Heart right ventricle (tissue), 16 donors: ENCODE measurements at places on chromosomes 1 and 21. TPM values are rescaled to one million over a fixed set of nuclear protein-coding genes. Genes with fewer than 3 reads are reported as not detected.

HES4 gene
- polyA plus RNA-seq = 49.8 TPM

GORAB gene
- 6.9 TPM for polyA plus RNA-seq

DNA sequence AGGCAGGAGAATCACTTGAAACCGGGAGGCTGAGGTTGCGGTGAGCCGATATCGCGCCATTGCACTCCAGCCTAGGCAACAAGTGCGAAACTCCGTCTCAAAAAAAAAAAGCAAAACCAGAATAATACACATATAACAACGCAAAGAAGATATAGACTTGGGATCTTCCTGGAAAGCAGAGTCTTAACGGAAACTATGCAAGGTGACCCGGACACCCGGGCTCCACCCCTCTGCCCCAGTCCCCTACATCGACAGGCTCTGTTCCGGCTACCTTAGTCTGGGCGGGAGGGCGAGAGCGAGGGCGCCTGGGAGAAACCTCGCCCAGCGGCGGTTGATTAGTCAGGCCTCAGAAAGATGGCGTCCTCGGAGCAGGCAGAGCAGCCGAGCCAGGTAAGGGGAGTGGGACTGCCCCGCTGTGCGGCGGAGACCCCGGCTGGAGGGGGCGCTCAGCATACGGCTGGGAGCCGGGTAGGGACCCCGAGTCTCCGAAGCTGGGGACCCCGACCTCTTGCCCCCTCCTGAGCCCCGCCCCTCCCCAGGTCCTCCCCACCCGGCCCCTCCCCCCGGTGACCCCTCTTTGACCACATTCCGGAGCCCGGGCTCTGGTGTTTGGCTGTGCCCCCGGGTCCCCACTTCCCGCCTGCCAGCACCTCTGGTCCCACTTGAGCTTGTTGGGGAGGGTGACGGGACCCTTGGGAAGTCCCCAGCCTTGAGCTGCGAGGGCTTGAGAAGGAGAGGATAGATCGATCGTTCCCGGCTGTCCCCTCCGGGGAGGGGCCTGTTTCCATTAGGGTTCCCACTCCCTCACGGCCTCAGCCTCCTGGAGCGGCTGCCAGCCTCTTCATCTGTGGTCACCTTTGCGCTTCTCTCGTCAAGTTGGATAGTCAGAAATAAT is at the start of gene PEX14:
Gene PEX14 (plus strand): TSS at position 338 of the 895 bp plus-strand sequence. CDS start 17 bp downstream, at position 355.
- DNase-seq = peak; percentile 87

DNA sequence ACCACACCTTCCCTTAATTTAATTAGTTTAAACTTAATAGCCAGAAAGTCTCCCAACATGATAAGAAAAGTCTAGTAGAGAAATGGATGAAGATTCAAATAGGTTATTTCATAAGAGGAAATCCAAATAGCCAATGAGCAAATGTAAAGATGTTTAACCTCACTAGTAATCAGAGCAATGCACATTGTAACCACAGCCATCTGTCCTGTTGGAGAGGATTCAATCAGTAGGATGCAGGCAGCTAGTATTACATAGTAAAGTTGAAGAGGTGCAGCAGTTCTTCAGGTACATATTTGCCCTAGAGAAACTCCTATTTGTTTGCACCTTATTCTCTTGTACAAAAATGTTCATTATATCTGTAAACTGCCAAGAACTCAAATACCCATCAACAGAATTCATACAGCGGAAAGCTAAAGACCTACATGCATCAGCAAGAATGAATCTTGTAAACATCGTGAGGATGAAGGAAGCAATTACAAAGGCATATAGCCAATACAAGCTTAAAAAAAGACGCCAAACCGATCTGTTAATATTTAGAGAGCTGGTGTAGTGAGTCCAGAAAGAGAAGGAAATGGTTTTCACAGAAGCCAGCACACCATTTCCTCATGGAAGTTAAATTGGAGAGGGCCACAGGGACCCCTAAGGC is 27.9 kb downstream of the DIP2A start:
- no peak for DNase-seq

- no peak for DNase-seq
Measured at GRCh38 chr1:32770221-32770731, 46.9 kb downstream of the YARS1 start.
